Naive B cell (primary cell): ENCODE measurements at places on chromosomes 13 and 19. TPM values are rescaled to one million over a fixed set of nuclear protein-coding genes. Genes with fewer than 3 reads are reported as not detected.

PSG2 gene
- polyA plus RNA-seq, result not detected

C19orf38 gene
- 5.3 TPM for polyA plus RNA-seq

NAPSA gene
- polyA plus RNA-seq, result 1.7 TPM

LATS2 gene
- polyA plus RNA-seq, result 0.68 TPM

RASAL3 gene
- 21.8 TPM for polyA plus RNA-seq

NBEA gene
- 1.4 TPM for polyA plus RNA-seq

SIGLEC8 gene
- not detected for polyA plus RNA-seq

ZNF536 gene
- not detected for polyA plus RNA-seq

PBX4 gene
- not detected for polyA plus RNA-seq

CCL25 gene
- 0.71 TPM for polyA plus RNA-seq
